ENCODE measurements at places on chromosomes 6 and 20. TPM values are rescaled to one million over a fixed set of nuclear protein-coding genes. Genes with fewer than 3 reads are reported as not detected.

NOX3 gene
- total RNA-seq: not detected

- no peak overlapping the region for H3K27ac ChIP-seq
- DNase-seq: no peak
- no peak overlapping the region for H3K4me3 ChIP-seq
Observed at GRCh38 chr6:115971785-115972184, 88.9 kb downstream of the FRK start.

DNA sequence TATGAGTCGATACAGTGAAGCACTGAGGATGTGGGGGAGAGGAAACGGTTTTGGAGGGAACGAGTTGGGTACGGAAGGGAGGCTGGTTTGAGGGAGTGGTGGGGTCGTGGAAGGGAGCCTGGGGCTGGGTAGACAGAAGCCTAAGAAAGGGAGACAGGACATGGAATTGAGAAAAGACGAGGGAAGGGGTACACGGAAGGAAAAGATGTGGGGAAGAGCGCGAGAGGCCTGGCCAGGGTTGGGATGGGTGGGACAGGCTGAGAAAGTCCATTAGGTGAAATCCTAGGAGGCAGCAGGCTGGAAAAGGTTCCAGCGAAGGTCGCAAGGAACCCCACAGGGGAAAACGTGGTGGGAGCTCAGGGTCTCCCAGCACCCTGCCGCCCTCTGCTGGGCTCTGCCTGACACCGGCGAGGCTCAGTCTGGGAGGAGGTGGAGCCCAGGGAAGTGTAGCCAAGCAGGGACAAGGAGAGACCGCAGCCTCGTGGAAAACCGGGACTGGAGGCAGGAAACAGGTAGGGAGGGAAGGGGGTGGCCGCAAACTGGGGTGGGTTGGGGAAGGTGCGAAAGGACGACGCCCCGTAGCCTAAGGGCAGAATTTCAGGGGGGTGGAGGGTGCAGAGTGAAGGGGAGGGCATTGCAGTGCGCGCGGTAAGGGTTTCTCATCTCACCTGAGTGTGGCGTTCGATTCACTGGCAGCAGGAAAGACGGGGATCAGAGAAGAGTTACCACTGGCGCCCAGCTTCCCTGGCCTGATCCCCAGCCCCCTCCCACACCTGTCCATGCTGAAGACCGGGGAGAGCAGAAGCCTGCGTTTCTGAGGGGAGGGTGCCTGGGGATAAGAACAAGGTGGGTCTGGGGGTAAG lies 4.3 kb downstream of the GABBR1 start:
- peaks cover 39% of the 10 kb centered on the region for H3K27me3 ChIP-seq
- peak; percentile 85 for DNase-seq
- H3K4me1 ChIP-seq: peaks cover 32% of the 10 kb centered on the region
- peak overlapping the region; percentile 72 for H3K4me3 ChIP-seq

RAB32 gene
- 21.4 TPM for total RNA-seq

DNA sequence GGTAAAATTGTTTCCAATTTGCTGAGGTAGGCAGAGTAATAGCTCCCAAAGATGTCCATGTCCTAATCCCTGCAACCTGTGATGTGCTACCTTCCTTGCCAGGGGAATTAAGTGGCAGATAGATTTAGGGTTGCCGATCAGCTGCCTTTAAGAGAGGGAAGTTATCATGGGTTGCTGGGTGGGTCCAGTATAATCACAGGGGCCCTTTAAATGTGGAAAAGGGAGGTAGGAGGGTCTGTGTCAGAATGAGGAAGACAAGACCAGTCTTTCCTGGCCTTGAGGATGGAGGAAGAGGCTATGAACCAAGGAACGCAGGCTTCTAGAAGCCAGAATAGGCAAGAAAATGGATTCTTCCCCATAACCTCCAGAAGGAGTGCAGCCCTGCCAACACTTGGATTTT lies 50.7 kb downstream of the CTCFL start:
- no peak overlapping the region for H3K27ac ChIP-seq
- H3K4me3 ChIP-seq: no peak overlapping the region
- DNase-seq: no peak
- H3K4me1 ChIP-seq: peaks cover 33% of the 10 kb centered on the region

RNF182 gene
- total RNA-seq: 0.53 TPM

Data from muscle of leg (tissue), 16 donors.